ENCODE measurements at places on chromosomes 5 and 9.

DNA sequence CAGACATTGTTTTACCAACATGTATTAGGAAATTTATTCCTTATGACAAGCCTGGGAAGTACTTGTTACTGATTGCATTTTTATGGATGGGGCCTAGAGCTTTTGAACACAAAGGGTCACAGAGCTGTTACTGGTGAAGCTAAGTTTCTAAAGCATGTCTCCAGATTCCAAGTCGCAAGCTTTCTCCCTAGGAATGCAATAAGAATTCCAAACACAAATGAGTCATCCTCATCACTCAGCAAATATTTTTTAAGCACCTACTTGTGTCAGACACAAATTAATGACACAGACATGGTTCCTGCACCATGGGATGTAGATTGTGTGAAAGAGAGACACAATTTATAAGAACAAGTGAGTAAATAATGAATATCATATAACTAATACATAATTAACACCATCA lies 11.0 kb upstream of the SH3RF2 start:
- DNase-seq = no peak
- no peaks in the 10 kb centered on the region for H3K27me3 ChIP-seq
- no peaks in the 10 kb centered on the region for H3K4me1 ChIP-seq
- no peak overlapping the region for H3K27ac ChIP-seq

GRCh38 chr5:167945542-167946384 lies 345.7 kb upstream of the WWC1 start:
- H3K27ac ChIP-seq = peak overlapping the region; percentile 79
- no peaks in the 10 kb centered on the region for H3K36me3 ChIP-seq
- no peaks in the 10 kb centered on the region for H3K4me1 ChIP-seq
- DNase-seq = no peak

- peaks cover 27% of the 10 kb centered on the region for H3K36me3 ChIP-seq
- DNase-seq = no peak
- no peak overlapping the region for H3K4me3 ChIP-seq
- H3K4me1 ChIP-seq = no peaks in the 10 kb centered on the region
- no peaks in the 10 kb centered on the region for H3K27me3 ChIP-seq
- no peak overlapping the region for H3K27ac ChIP-seq
Measured at GRCh38 chr9:85969727-85970126, 28.8 kb downstream of the NAA35 start.

DNA sequence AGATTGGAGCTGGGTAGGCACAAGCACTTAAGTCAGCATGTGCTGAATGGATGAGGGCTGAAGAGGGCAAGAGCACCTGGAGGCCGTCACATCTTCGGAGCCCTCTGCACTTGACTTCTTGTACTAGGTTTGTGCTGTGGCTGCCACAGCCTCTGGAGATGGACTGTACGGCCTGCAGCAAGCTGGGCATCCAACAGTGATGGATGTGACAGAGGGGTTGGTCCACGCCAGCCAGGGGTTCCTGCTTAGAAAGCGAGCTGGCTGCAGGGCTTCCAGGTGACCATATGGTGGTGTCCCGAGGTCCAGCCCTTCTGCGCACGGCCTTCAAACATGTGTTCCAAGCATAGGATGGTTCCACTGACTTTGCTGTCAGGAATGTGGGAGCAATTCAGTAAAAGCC lies 65.1 kb upstream of the PHYKPL start:
- H3K36me3 ChIP-seq = no peaks in the 10 kb centered on the region
- DNase-seq = no peak
- no peak overlapping the region for H3K27ac ChIP-seq

- peaks cover 25% of the 10 kb centered on the region for H3K4me1 ChIP-seq
- H3K4me3 ChIP-seq = no peak overlapping the region
- no peaks in the 10 kb centered on the region for H3K36me3 ChIP-seq
- DNase-seq = no peak
Measured at GRCh38 chr5:139700711-139701055, 52.5 kb downstream of the CXXC5 start.

- no peak for DNase-seq
- H3K27me3 ChIP-seq = no peaks in the 10 kb centered on the region
- no peaks in the 10 kb centered on the region for H3K4me1 ChIP-seq
- H3K4me3 ChIP-seq = no peak overlapping the region
- no peaks in the 10 kb centered on the region for H3K36me3 ChIP-seq
Measured at GRCh38 chr5:90962481-90962880, 403.9 kb downstream of the ADGRV1 start.

GRCh38 chr9:120030847-120031246 lies 549.1 kb downstream of the CDK5RAP2 start:
- no peak overlapping the region for H3K4me3 ChIP-seq
- H3K27me3 ChIP-seq = no peaks in the 10 kb centered on the region
- no peaks in the 10 kb centered on the region for H3K4me1 ChIP-seq
- DNase-seq = no peak
- H3K27ac ChIP-seq = no peak overlapping the region
- no peaks in the 10 kb centered on the region for H3K36me3 ChIP-seq

DNA sequence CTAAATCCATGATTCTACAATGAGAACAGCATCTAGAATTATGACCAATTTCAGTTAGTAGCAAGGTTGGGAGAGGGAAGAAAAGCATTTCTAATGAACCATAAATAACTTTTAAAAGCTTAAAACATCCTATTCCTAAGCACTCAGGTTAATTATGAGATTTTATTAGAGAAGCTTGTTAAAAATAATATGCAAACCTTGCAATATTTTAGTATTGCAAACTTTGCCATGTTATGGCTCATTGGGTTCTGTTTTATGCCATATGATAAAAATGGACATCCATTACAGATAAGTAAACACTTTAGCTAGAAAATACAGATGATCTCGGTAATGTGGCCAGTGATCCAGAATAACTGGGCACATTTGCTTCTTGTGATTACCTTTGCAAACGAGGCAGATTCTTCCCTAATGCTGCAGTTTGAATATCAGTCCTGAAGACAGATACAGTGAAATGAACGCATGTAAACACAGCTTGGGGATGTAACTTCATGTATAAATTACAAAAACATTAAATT lies 447.0 kb downstream of the PLK2 start:
- H3K27me3 ChIP-seq = no peaks in the 10 kb centered on the region
- H3K36me3 ChIP-seq = no peaks in the 10 kb centered on the region
- H3K27ac ChIP-seq = no peak overlapping the region
- no peak for DNase-seq
- H3K4me1 ChIP-seq = no peaks in the 10 kb centered on the region
- H3K4me3 ChIP-seq = no peak overlapping the region

- no peaks in the 10 kb centered on the region for H3K36me3 ChIP-seq
- H3K4me3 ChIP-seq = no peak overlapping the region
- DNase-seq = no peak
- H3K27me3 ChIP-seq = peaks cover 67% of the 10 kb centered on the region
- H3K27ac ChIP-seq = no peak overlapping the region
Measured at GRCh38 chr9:126695701-126696400, 82.1 kb downstream of the LMX1B start.

GRCh38 chr5:78926252-78926651 lies 58.9 kb downstream of the ARSB start:
- no peak for DNase-seq
- H3K27me3 ChIP-seq = no peaks in the 10 kb centered on the region
- H3K4me1 ChIP-seq = no peaks in the 10 kb centered on the region
- no peak overlapping the region for H3K4me3 ChIP-seq
- H3K27ac ChIP-seq = no peak overlapping the region

DNA sequence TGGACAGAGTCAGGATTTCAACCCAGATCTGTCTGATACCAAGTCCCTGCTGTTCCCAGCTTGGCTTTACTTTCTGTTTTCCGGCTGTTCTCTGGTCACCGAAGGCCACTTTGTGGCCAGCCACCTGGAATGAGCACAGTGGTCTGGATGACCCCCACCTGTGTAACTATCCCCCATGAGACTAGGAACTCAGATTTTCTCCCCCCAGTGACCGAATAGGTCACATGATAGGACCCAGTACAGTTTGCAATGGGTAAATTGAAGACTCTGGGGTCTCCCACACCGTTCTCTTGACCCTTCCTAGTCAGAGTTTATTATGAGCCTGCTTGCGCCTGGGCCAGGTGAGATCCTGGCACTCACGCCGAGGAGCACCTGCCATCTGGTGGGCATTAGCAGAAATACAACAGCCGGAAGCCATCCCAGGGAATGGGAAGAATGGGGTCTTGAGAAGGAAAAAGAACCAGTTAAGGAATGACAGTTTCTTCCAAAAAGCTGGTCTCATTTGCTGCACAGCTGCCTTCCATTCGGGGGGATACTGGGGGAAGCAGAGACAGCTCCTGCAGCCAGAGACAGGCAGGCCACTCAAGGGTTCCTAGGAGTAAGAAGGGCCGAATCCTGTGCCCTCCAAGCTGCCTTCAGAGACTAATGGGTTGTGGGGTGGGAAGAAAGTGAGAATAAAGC lies 7.1 kb downstream of the PHYHD1 start:
- no peak overlapping the region for H3K4me3 ChIP-seq
- DNase-seq = peak; percentile 54
- no peak overlapping the region for H3K27ac ChIP-seq

DNA sequence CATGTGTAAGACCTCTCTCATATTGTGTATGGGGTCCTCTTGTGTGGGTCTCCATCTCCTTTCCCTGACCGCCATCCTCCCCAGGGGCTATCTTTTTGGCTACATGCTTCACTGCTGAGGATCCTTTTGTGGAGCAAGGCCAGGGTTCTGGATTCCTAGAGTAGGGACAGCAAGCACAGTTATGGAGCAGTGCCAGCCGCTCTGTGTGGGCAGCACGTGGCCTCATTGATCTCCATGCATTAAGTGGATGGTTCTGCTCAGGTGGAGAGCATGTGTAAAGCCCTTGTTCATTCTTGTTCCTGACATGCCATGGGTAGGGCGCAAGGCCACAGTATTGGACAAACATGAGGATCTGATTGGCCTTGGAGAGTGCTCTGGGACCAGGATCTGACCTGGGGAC lies 8.9 kb downstream of the PHF2 start:
- H3K27me3 ChIP-seq = no peaks in the 10 kb centered on the region
- H3K4me1 ChIP-seq = peaks cover 24% of the 10 kb centered on the region
- no peaks in the 10 kb centered on the region for H3K36me3 ChIP-seq
- H3K27ac ChIP-seq = no peak overlapping the region

DNA sequence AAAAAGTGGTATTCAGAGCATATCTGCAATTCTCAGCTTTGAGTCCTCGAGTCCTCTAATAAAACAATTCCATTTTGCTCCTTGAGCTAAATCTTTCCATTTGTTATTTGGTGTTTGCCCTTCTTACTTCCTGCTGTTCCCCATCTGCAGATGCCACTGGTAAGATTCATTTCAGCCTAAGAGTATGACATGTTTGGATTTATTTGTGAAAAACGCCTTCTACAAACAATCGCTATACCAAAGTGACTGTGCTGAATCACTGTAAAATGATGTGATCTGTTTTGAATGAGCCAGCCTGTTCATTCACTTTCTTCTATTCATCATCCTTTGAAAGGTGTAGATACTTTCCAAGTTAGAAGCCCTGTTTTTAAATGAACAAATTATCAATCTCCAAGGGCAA lies 27.7 kb downstream of the KCTD16 start:
- no peak for DNase-seq
- no peak overlapping the region for H3K27ac ChIP-seq
- no peaks in the 10 kb centered on the region for H3K36me3 ChIP-seq
- no peaks in the 10 kb centered on the region for H3K4me1 ChIP-seq
- H3K4me3 ChIP-seq = no peak overlapping the region
- H3K27me3 ChIP-seq = no peaks in the 10 kb centered on the region

DNA sequence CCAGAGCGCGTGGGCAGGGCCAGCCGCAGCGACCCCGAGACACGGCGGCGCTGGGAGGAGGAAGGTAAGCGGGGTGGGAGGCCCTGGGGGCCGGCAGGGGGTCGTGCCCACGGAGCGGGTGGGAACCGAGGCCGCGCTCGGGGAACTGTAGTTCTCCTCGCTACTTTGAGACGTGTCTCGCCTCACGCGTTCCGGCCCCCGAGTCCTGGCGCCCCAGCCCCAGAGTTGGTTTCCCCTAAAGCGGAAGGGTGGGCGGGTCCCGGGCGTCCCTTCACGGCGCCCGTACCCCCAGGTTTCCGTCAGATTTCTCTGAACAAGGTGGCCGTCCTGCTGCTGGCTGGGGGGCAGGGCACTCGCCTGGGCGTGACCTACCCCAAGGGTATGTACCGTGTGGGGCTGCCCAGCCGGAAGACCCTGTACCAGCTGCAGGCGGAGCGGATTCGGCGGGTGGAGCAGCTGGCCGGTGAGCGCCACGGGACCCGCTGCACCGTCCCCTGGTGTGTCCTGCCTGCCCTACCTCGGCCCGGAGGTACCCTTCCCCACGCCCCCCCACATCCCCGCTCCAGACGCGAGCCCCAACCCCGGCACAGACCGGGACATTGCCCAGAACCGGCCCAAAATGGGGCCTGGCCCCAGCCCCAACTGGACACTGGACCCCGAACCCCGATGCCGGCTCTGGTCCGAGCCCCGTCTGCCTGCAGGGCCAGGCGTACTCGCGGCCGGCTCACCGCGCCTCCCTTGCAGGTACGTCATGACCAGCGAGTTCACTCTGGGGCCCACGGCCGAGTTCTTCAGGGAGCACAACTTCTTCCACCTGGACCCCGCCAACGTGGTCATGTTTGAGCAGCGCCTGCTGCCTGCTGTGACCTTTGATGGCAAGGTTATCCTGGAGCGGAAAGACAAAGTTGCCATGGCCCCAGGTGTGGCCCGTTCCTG lies 709 bp downstream of the UAP1L1 start:
- H3K4me1 ChIP-seq = peaks cover 32% of the 10 kb centered on the region
- peak overlapping the region; percentile 63 for H3K27ac ChIP-seq
- peak overlapping the region; percentile 45 for H3K4me3 ChIP-seq
- DNase-seq = peak; percentile 59

- no peak overlapping the region for H3K4me3 ChIP-seq
- H3K36me3 ChIP-seq = no peaks in the 10 kb centered on the region
- peaks cover 20% of the 10 kb centered on the region for H3K27me3 ChIP-seq
- H3K4me1 ChIP-seq = no peaks in the 10 kb centered on the region
- DNase-seq = no peak
- H3K27ac ChIP-seq = no peak overlapping the region
Measured at GRCh38 chr9:135413461-135413860, 66.1 kb upstream of the PPP1R26 start.

GRCh38 chr5:40514976-40515375 lies 164.7 kb upstream of the PTGER4 start:
- H3K4me3 ChIP-seq = no peak overlapping the region
- H3K27ac ChIP-seq = no peak overlapping the region
- no peaks in the 10 kb centered on the region for H3K36me3 ChIP-seq
- no peak for DNase-seq

DNA sequence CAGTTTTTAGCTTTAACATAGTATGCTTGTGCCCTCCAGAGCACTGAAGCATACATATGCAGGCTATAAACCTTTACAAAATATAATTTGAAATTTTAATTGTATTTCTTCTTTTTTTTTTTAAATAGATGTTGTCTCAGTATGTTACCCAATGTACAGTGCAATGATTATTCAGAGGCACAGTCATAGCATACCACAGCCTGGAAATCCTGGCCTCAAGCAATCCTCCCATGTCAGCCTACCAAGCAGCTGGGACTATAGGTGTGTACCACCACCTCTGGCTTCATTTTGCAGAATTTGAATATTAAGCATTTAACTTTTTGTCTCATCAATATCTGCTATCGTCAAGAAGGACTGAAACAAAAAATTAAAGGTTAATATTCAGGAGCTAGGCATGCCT lies 16.9 kb upstream of the ZNF782 start:
- H3K27ac ChIP-seq = no peak overlapping the region
- H3K4me3 ChIP-seq = no peak overlapping the region
- DNase-seq = no peak
- peaks cover 12% of the 10 kb centered on the region for H3K27me3 ChIP-seq

All from transverse colon (tissue), 4 donors.